ENCODE measurements at places on chromosomes 12 and 14.

DNA sequence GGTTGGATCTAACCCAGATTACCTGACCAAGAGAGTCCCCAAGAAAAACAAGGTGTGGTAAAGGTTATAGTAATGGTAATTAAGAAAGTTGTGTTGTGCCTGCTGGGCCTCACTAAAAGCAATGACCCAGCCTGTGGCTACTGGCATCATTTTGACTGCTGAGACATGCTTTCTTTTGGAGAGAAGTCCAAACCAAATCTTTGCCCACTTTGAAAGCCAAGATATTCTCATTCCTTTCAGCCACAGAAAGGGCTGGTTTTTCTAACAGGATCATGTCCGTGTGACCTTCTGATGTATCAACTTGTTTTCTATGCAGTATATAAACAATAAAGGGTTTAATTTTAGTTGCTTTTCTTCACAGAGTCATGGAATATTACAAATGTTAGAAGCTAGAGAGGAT, 388.6 kb downstream of the RAD51B start:
- DNase-seq: no peak

DNA sequence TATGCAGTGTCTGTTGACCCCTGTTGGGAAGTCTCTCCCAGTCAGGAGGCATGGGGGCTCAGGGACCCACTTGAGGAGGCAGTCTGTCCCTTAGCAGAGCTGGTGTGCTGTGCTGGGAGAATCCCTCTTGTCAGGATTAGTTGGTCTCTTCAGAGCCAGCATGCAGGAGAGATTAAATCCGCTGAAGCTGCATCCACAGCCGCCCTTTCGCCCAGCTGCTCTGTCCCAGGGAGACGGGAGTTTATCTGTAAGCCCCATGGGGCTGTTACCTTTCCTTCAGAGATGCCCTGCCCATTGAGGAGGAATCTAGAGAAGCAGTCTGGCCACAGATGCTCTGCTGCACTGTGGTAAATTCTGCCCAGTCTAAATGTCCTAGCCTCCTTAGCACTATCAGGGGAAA, 13.1 kb upstream of the KLRC1 start:
- DNase-seq: no peak

DNA sequence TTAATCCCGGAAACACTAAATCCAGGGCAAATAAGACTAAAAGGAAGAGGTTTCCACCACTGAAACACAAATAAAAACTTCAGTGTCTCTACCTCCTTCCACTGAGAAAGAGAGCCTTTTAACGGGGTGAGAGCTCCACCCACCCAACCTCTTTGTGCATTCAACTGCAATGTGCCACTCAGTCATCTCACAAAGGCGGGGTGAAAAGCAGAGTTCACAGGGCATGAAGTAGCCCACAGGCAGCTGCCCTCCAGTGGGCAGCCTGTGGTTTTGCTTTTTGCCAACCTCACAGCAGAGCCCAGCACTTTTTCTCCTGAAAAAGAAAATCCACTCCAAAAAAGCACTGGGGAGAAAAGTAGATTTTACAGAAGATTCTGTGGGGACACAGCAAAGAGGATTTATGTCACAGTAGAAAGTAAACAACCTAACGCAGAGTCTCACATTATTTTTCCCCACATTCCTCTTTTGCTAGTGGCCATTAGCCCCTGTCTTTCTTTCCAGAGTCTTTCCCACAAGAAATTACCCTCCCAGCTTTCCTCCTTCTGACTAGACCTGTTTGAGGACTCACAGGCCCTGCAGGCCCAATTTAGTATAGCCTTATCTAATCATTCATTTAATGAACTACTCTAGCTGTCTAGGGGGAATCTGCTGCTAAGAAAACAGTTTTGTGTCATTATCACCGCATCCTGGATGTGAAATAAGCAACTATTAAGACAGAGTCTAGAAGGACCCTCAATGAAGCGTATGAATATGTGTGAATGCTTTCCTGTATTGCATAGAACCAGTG, 753.8 kb upstream of the FOXG1 start:
- DNase-seq: no peak

- peak; percentile 84 for DNase-seq
Measured at GRCh38 chr12:94560431-94561221, 89.7 kb downstream of the TMCC3 start.

GRCh38 chr12:119334430-119335170, at the start of gene CCDC60:
TSS of gene CCDC60 (plus strand) at chr12:119334729. CDS start at chr12:119335177, 448 bp downstream.
- no peak for DNase-seq

DNA sequence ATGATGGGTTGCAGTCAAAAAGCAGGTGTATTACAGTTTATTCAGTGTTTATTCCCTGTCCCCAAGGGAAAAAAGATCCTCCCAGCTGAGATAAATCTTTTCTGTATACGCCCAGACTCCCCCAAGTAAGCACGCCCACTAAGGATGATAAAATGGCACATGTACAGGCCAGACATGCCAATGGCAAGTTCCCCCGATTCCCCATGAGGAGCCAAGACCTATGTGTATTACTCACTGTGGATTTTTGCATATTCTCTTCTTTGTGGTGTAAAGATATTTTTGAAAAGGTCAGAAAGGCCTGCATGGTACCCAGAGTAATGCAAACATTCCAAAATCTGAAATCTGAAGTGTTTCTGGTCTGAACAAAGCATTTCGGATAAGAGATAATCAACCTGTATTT, 22.2 kb downstream of the NR2C1 start:
- no peak for DNase-seq

DNA sequence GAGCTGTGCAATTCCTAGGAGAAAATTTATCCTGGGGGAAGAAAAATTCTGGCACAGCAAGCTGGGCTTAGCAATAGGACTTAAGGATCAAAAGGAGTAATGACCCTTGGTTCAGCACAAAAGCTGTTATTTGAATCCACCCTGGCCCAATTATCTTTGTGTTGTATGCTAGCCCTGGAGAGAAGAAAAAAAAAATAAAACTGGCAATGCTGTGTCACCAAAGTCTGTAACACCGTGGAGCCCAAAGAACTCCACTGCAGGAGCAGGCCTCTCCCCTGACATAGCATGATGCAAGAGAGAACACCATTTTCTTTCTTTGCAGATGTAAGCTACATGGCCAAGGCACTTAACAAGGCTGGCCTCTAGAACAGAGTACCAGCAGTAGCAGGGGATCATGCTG, 63.0 kb upstream of the ARHGAP5 start:
- no peak for DNase-seq

DNA sequence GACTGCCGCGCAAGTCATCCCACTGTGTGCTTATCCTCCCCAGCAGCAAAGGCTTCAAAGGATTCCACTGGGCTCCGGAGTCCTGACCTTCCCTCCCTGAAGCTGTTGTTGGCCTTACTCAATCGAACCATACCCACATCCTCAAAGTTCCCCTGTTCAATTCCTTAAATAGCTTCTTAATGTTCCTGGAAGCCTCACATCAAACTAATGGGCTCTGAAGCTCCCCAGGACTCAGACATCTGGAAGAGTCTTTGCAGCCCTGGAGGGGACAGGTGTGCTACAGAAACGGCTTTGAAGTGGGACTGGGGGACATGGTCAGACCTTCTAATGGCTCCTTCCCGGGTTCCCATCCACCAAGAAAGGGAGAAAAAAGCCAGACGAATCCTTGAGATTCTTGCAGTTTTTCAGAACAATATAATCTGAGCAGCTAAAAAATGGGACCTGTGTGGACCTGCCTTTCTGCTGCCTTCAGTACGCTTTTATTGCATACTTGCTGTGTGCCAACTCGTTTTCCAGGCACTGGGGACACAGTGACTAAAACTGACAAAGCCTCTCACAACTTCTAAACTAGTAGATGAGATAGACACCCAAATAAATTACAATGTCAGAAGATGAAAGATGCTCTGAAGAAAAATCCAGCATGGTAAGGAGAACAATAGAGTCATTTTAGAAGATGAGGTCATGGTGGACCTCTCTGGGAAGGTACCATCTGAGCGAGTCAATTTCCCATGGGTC, 204.5 kb downstream of the MON2 start:
- DNase-seq: no peak

DNA sequence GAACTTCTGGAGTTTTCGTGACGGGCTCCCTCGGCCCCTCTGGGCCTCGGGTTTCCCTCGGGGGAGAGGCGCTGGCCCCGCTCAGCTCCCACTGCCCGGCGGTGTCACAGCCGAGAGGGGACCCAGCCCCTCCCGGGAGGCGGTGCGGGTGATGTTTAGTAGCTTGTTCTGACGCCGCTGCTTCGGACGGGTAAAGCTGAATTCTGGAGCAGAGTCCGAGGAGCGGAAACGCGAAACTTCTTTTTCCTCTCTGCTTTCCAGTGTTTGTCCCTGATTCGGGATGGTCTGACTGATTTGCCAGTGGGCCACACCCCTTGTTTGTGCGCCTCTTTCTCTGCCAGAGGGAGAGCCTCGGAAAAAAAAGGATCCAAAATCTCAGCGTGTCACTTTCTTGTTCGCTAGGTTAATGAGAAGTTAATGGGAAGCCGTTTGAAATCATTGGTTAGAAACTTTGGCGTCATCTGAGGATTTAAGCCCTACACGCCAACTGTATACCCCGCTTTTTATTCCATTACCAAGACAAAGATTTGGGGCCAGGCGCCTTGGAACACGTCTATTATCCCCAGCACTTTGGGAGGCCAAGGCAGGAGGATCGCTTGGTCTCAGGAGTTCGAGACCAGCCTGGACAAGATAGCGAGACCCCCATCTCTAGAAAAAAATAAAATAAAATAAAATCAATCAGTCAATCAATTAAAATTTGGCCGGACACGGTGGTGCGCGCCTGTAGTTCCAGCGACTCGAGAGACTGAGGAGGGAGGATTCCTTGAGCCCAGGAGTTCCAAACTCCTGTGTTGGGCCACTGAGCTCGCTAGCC, 756 bp downstream of the TULP3 start:
- peak; percentile 56 for DNase-seq

GRCh38 chr12:64739778-64740177, 19.4 kb downstream of the GNS start:
- no peak for DNase-seq

DNA sequence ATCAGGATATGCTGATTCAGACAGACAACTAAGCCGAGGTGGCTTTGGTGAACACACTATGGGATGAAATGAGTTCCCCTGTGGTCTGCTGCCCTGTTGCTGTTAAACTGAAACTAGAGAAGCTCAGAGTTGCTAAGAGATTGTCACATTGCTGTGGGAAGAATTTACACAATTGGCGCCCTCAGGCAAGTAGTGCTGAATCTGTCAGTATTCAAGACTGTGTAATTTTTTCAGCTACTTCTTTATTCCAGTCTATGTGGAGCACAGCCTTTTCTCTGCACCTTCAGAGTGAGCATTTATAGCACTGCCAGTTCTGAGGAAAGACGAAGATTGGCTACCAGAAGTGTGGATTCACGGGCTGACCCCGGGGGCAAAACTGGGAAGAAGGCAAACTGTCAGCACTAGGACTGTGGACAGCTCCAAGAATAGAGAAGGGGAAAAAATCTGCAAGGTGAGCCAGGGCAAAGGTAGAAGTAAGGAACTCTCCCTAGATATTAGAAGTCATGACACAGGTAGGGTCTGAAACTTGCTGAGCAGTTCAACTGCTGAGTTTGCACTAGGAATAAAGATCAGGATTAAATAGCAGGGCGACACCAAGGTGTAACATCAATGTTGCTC, 218.8 kb upstream of the TMPO start:
- DNase-seq: no peak

DNA sequence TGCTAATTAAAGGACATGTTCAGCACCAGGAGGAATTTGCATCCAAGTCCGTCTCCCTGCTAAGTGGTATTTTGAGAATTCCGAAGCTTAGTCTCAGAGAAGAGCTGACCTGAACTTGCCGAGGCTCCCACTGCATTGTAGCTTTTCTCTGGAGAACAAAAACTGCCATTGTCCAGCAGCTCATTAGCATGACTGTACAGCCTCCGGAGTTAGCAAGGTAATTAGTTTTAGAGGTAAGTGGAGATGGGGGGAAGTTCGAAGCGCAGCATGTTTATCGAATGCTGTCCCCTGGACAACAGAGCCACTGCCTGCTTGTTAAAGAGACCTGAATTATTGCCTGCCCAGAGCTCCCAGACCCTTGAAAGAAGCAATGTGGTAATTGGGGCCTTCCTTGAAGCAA, 160.3 kb upstream of the PELI2 start:
- no peak for DNase-seq

DNA sequence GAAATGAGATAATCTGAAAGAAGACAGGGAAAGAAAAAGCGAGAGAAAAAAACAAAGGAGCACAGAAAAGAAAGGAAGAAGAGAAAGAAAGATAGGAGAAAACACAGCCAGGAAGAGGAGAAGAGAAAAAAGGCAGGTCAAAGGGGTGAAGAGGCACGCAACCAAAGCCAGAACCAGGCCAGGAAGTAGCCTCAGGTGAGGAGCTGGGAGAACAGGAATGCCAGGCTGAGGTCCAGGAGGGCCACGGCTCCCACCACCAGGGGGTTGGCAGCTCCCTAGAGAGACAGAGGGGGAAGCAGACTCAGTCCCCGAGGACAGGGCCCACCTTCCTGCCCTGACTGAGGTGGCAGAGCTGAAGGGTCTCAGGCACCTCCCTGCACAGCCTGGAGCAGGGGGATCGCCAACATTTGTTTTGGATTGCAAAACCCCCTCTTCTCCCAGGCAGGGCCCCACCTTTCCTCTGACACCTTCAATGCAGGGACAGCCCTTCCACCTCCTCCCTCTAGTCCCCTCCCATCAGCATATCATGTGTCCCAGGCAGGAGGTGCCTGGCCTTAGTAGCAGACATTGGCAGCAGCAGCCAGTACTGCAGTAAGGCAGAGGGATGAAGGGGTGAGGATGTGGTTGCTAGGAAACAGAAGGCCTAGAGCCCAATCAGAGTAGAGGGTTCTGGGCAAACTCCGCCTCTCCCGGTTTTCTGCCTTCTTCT, 2.0 kb upstream of the AP1G2 start:
- DNase-seq: no peak
